GM04504 (cell line): ENCODE measurements at places on chromosomes 4 and X.

- no peak for DNase-seq
Measured at GRCh38 chr4:125125276-125125675, 189.5 kb upstream of the FAT4 start.

- no peak for DNase-seq
Measured at GRCh38 chrX:132023896-132024386, 839 bp downstream of the STK26 start.

DNA sequence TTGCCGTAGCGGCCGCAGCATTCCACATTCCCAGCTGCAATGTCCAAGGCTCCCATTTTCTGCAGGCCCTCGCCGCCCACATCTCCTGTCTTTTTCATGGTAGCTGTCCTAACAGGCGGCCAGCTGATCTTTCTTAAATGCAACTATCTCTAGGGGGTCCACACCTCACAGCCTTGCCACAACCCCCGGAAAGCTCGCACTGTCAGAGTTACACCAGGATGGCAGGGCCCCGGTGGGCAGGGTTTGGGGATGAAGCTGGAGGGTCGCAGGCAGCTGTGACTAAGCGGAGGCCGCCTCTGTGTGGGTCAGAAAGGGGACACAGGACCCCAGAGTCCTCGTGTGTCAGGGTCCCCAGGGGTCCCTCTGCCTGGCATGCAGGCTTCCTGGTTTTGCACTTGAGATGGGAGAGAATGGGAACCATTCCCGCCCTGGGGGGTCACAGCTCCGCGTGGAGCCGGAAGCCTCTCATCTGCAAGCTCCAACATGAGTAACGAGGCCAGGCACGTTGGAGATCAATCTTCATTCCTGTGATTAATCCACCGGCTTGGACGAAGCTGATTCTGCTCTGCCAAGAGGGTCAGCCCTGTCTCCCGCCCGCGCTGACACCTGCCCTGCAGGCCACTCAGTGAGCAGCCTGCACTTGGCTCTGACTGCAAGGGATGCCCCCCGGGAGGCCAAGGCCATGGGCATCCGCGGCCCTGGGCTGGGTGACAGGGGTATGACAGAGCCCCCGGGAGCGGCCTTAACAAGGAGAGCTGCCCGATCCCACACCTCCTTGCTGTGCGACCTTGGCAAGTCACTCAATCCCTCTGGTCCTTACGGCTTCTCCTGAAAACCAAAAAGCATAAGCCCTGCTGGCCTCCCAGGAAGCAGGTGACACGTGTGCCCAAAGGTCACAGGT, 97.9 kb downstream of the ADRA2C start:
- DNase-seq = no peak

DNA sequence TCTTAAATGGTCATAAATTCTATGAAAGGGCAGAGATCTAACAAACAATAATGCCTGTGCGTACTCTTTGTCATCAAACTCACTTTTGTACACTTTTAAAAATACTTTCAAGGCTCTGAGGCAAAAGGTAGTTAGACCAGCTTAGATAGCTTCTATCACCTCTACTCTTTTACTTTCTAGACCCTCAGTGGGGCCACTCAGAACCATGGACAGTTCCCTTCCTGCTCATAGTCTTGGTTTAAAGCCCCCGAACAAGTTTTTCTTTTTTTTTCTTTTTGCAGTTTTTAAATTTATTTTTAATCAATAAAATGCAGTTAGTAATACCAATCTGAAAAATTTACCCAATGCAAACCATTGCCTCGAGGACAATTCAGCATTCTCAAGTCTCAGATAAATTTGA, 460.5 kb upstream of the CNKSR2 start:
- DNase-seq = no peak

GRCh38 chr4:14984448-14984847, 17.8 kb upstream of the CPEB2 start:
- DNase-seq = no peak

DNA sequence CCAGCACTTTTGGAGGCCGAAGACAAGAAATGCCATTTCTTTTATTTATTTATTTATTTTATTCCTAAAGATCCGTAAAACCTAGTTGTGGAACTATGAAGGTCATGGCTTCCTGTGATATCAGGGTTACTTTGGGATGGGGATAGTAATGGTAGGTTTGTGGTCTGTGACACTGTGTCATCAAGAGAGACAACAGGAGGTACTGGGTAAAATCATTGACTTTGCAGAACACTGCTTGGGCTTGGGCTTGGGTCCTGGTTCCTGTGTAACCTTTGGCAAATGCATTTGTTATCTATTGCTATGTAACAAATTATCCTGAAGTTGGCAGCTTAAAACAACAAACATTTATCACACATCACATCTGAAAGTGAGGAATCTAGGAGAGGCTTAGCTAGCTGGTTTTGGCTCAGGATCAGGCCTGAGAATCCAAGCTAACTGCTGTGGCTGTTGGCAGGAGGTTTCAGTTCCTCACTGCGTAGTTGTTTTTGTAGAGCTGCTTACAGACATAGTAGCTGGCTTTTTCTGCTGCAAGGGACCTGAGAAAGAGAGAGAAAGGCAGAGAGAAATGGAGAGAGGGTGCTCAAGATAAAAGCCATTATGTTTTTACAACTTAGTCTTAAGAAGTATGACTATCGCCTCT, 576.4 kb upstream of the SLIT2 start:
- DNase-seq = no peak

DNA sequence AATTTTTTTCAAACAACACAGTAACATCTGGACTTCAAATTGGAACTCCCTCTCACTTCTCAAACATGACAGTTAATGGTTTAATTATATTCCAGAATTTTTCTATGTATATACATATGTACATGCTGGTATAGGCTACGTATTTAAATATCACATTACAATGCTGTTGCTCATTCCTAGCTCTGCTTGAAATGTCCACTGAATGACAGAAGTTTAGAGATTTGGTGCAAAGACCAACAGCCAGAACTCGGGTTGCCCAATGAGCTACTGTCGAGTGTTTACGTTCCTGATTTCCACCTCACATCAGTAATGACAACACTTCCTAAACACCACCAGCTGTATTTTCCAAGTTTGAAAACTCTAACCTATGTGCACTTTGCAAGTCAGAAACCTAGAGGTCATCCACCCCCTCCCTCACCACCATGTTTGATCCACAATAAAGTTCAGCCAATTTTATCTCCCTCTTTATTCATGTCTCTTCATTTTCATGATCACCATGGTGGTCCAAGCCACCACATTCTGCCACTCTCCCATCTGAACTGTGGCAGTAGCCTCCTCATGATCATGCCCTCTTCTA, 49.3 kb upstream of the RPL34 start:
- peak; percentile 55 for DNase-seq

- no peak for DNase-seq
Measured at GRCh38 chr4:139540161-139540560, 15.9 kb downstream of the SETD7 start.

DNA sequence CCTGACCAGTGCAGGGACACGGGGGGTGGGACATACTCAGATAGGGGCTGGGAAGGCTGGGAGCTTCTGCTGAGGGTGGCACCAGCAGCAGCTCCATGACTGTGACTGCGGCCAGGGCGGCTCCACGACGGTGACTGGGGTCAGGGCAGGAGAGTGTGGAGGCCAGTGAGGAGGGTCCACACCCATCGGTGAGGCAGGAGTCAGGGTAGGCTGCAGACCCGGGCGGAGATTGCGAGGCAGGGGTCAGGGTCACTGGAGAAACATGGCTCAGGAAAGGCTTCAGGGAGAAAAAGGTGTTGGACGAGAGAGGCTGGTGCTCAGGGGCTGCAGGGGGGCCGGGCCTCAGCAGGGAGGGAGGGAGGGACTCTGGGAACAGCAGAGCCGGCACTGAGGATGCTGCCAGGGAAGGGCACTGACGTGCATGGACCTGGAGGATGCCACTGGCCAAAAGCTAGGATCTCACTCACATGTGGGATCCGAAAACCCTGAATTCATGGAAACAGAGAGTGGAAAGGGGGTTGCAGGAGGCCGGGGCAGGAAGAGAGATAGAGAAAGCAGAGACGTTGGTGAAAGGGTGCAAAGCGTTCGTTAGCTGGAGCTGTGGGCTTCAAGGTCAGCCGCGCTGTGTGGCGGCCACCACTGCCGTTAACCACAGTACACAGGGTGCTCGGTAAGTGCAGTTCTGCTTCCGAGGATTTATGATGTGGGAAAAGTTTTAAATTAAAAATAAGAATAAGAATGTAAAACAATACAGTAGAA, 22.0 kb downstream of the ATP5ME start:
- DNase-seq = no peak

DNA sequence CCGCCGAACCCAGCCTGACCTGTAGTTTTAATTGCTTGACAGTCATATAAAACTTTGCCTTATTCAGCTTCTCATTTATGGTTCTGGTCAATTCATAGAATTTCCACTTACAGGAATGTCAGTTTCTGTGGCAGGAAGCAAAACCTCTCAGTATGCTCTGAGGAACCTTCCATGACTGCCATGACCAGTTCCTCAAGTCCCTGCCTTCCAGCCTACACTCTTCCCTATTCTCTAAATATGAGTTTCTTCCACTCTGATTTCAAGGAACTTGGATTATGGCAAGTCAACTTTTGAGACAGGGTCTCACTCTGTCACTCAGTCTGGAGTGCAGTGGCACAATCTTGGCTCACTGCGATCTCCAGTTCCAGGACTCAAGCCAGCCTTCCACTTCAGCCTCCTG, 26.0 kb upstream of the NSUN7 start:
- no peak for DNase-seq

- DNase-seq = no peak
Measured at GRCh38 chr4:37392521-37393255, 148.1 kb downstream of the NWD2 start.

- no peak for DNase-seq
Measured at GRCh38 chr4:10212400-10212799, 95.8 kb upstream of the WDR1 start.

DNA sequence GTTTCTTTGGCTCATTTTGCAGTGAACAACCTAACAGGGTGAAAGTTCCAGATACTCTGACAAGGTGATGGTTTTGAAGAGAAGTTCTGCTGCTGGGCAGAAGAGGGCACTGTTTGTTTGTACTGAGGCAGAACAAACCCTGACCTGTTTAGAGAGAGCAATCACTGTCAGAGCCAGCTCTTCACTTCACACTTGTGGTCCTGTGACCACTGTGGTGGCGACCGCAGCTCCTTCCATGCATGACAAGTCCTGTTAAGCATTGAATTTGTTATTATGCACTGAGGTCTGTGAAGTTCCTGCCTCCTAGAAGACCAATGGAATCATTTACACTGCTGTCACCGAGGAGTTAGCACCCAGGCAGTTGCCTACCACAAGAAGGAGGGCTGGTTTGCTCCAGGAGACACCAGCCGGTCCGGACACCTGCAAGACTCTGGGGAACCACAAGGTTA, 86.6 kb downstream of the ZNF330 start:
- peak; percentile 44 for DNase-seq

DNA sequence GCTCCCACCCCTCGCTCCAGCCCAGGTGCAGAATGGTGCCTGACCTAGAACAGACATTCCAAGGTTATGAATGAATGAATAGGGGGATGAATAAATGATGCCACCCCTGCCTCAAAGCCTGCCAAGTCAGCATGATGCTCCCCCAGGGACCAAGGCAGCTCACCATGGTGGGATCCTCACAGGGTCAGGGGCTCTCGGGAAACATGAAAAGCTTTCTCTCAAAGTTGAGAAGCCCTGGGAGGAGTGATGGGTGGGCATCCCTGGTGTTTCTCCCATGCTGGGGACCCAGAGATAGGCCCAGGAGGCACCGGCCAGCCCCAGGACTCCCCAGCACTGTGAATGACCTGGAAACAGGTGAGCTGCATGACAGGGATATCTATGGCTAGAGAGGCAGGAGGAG, 58.9 kb downstream of the HTRA3 start:
- no peak for DNase-seq

DNA sequence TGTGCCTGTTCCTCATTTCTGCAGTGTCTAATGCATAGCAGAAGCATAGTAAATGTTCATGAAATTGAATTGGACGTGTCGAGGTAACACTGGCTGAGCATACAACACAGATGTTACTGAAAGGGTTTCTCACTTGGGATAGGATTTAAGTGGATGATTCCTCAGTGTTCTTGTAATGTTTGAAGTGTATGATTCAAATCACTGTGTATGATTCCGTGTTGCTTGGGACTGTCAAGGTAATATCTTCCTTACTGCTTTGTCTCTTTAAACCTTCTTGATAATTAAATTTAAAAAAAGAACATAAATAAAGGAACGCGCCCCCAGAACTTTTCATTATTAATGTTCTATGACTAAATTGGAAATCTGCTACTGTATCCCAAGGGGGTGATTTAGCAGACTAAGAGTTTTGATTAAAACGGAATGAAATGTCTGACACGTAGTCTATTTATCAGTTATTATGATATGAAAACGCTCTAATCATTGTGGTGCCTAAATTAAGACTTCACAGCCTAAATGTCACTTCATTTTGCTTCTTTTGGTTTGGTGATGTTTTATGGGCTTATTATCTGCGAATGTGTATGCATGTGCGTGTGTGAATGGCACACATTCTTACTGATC, 696.9 kb upstream of the EPHA5 start:
- DNase-seq = no peak

DNA sequence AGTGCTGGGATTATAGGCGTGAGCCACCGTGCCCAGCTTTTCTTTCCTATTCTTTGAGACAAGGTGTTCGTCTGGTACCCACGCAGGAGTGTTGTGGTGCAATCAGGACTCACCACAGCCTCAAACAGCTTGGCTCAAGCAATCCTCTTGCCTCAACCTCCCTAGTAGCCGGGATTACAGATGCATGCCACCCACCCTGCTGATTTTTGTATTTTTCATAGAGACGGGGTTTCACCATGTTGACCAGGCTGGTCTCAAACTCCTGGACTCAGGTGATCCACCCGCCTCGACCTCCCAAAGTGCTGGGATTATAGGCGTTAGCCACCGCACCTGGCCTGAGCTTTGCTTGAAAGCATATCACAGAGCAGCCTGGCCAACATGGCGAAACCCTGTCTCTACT, 1.5 kb upstream of the CRLF2 start:
- no peak for DNase-seq

- DNase-seq = no peak
Measured at GRCh38 chrX:16711893-16712547, 449 bp downstream of the CTPS2 start.

DNA sequence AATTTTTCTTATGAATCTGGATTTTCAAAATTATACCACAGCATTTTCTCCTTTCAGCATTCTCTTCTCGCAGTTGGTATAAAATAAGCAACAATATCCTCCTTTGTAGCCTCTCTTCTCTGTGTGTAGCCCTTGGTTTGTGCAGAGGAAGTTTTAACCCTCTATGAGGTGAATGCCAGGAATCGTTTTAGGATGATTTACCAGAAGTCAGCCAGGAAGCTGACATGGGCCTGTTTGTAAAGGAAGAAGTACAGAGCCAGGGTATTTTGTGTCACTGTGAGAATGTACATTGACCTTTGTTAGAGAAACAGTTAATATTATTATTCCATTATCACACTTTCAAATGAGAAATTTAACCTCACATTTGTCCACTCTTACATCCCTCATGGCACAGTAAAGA, 88.9 kb upstream of the RPL34 start:
- no peak for DNase-seq

- DNase-seq = no peak
Measured at GRCh38 chr4:52015366-52015765, 4.8 kb downstream of the LRRC66 start.

GRCh38 chr4:123288309-123289025, 108.1 kb upstream of the SPRY1 start:
- DNase-seq = no peak

GRCh38 chrX:46903458-46904242, 8.6 kb upstream of the JADE3 start:
- peak; percentile 40 for DNase-seq
